ENCODE measurements at places on chromosomes 16 and 17.

- no peak for DNase-seq
These were observed 22.3 kb downstream of the CDH11 start for GRCh38 chr16:65099607-65100006.

- no peak for DNase-seq
These were observed 147.4 kb downstream of the SEC14L1 start for GRCh38 chr17:77288115-77288619.

GRCh38 chr16:24846548-24847357 is 990 bp downstream of the SLC5A11 start:
- DNase-seq = no peak

DNA sequence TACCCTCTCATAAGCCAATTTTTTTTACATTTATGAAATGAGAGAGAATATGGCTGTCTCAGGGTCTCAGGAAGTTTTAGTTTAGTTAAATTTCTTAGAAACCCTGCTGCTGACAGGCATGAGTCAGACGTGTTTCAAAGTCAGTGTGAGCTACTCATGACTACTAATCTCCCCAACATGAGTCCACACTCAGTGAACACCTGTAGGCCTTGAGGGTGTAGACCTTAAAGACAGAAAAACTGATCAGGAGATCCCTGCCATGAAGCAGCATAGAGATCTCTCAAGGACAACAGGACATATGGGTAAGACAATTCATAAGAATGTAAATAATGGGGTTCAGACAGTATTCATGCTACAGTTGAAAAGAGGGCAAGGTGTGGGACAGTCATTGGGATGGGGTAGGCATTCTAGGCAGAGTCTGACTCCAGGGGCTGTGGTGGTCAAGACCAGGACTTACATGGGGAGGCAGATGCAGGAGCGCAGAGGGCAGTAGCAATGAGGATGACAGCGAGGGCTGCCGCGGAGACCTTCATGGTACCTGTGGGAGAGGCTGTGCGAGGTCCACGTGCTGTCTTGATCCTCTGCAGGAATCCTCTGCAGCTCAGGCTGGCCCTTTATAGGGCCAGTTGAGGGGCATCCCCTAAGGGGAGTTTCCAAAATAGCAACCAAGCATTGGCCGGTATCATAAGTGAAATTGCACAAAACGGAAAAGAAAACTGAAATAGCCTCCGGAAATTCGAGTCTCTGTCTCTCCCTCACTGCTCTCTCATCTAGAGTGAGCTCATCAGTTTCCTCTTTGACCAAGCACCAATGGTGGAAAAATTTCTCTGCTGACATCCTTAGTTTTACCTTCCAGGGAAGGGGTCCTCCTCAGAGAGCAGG is at the start of gene CCL5:
CCL5 (minus strand) TSS at position 588 of the 882 bp plus-strand sequence.
- DNase-seq = no peak

- DNase-seq = peak; percentile 83
These were observed 196.1 kb downstream of the GSG1L start for GRCh38 chr16:27867122-27868110.

DNA sequence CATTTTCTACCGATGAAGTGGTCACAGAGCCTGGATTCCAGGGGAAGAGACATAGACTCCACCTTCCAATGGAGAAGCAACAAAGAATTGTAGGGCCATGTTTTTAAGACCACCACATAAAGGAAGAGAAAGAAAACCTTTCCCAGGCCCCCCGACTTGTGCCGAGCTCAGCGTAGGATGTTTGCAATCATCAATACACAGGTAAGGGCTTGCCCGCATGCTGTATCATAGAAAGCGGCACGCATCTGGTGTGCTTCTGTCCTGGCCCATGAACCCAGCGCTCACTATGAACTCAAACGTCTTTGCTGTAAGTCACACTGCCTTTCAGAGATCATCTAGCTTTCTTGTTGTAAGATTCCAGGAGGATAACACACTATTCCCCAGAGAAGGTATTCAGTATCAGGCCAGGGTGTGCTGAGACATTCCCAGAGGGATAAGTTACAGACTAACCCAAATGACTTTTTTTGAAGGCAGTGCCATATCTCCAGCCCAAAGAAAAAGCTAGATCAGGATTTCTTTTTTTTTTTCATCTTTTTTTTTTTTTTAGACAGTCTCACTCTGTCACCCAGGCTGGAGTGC is 79.5 kb upstream of the RPL38 start:
- no peak for DNase-seq

GRCh38 chr16:81238296-81239011 is at the start of gene BCO1:
Gene BCO1, plus strand, starts transcription at chr16:81238689. Its CDS starts 220 bp downstream, at chr16:81238909.
- DNase-seq = no peak

GRCh38 chr16:57301126-57301817 is 16.8 kb upstream of the PLLP start:
- DNase-seq = no peak

DNA sequence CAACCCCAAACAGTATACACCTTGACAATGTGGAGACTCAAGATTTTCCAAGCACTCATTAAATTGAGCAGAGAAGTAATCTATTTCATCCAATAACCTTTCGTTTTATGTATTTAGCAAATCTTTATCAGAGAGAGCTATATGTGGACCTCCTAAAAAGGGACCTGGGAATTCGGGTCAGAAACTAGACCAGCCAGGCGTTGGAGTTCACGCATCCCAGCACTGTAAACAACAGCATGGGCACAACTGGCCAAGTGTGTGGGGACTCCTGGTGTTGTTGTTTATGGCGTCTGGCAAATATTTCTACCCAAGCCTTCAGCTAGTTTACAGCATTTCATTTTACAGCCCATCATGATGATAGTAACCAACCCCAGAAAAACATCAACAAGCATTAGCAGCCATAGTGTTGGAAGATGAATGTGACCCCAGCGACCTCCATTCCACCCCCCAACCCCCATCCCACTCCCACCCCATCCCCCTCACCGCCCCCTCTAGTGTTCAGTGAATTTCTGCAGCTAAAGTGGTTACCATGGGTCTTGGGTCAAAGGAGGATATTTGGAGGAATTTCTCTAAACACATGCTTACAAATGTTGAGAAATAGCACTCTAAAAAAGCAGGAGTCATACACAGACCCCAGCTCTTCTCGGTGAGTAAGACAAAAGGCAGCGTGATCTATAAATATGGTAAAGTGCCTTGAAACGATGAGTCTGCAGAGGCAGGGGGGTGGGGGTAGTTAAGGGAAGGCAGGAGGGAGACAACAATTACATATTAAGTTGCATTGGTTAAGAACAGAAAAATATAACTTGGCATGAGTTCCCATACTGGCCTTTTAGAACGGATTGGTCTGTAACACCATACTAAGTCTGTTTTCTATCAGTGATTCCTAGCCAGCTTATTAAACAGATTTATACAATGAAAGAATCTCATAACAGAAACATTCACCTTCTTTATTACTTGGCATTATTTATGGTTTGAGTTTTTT is 91.4 kb upstream of the TBX2 start:
- DNase-seq = no peak

DNA sequence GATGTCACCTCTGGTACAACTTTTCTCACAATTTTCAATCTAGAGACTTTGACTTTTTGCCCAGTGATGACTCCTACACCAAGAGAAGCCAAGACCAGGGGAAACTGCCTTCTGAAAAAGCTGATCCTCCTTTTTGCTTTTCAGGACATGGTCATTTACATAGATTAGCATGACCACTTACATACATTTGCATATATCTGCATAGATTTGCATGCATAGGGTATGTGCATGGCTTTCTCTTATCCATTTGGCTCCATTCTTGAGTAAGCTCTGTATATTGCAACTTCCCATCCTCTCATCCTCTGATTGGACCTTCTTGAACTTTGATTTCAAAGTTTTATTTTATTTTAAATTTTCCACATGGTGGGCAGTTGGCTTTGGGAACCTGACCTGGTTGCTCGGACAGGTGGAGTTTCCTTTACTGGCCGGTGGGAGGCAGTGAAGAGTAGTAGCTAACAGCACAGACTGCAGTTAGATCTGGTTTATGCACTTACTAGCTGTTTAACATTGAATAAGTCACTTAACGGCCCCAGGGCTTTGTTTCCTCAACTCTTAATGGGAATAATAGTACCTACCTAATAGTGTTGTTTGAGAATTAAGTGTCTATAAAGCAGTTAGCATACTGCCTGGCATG is 92.9 kb downstream of the GPR139 start:
- peak; percentile 21 for DNase-seq

DNA sequence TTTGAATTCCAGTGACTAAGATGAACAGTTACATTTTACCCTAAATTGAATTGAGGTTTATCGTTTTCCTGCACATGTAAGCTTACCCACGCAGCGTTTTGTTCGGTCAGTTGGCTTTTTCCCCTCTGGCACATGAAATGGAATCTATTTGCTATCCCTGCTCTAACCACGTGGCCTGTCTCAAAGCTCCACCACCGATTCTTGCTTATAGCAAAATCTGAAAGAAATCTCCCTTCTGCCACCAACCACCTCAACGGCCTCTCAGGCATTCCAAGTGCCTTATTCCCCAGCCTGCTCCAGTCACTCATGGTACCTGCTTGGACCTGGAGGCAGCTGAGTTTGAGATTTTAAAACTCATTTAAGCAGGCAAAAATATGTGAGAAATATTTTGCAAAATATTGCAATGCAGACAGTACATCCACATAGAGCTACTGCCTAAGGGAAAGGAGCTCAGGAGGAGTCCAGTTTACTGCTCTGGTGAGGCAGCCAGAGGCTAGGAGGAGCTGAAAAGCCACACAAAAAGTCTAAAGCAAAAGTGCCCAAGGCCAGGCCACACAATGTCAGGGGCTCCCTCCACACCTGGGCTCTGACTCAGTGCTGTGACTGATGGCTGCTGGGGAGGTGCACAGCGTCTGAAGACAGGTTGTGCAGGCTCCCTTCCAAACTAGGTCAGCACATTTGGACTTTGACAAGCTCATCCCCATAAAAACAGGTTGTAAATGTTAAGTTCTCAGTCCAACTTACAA is 26.4 kb downstream of the ARHGAP17 start:
- no peak for DNase-seq

DNA sequence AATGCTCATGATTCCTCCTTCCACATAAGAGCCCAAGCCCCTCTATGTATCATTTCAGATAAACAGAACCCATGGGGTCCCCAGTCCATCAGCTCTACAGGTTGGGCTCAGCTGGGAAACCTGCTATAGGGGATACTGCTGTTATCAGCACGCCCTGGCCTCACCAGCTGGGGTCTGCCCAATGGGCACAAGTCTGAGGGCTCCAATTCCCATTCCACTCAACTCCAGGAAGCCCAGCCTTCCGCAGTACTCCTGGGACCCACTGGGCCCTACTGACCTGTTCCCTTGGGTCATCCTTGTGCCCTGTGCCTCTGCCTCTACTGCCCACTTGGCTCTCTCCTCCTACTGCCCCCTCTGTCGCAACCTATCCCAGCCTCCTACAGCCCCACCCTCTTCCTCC is 16.2 kb upstream of the XYLT2 start:
- no peak for DNase-seq

DNA sequence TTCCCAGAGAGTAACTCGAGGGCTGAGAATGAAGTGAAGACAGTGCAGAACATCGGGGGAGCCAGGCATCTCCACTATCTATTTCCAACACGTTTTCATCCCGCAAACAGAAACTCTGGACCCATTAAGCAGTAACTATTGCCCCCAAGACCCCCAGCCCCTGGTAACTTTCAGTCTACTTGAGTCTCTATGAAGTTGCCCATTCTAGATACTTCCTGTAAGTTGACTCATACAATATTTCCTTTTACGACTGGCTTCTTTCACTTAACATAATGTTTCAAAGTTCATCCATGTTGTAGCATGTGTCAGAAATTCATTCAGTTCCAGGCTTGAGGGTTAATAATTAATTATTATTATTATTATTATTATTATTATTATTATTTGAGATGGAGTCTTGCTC is 19.5 kb downstream of the MYO15B start:
- DNase-seq = no peak

DNA sequence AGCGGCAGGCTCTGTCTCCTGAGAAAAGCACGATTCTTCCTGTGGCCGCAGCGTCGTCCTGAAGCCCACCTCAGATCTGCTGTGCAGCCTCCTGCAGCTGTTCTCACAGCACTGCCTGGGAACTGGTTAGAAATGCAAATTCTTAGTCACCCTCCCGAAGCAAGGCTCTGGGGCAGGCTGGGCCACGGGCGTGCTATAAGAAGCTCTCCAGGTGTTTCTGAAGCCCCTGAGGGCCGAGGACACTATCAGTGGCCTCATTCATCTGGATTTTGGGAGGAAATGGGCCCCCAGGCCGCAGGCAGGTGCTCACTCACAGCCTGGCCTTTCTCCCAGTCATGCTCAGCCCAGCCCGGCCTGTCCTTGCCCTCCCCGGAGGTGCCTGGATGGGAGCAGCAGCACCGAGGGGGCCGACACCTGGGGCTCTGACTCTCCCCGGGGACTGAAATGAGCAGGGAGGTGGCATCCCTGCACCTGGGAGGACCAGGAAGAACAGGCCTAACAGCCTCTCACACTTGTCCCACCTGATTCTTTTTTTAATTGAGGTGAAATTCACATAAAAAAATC is 10.4 kb upstream of the NLRC3 start:
- DNase-seq = no peak

- DNase-seq = no peak
These were observed 103.4 kb upstream of the IRX3 start for GRCh38 chr16:54389836-54390494.

GRCh38 chr16:56366945-56367344 is 58.4 kb downstream of the AMFR start:
- DNase-seq = no peak

- no peak for DNase-seq
These were observed 108.5 kb downstream of the ZNF778 start for GRCh38 chr16:89325861-89326471.

DNA sequence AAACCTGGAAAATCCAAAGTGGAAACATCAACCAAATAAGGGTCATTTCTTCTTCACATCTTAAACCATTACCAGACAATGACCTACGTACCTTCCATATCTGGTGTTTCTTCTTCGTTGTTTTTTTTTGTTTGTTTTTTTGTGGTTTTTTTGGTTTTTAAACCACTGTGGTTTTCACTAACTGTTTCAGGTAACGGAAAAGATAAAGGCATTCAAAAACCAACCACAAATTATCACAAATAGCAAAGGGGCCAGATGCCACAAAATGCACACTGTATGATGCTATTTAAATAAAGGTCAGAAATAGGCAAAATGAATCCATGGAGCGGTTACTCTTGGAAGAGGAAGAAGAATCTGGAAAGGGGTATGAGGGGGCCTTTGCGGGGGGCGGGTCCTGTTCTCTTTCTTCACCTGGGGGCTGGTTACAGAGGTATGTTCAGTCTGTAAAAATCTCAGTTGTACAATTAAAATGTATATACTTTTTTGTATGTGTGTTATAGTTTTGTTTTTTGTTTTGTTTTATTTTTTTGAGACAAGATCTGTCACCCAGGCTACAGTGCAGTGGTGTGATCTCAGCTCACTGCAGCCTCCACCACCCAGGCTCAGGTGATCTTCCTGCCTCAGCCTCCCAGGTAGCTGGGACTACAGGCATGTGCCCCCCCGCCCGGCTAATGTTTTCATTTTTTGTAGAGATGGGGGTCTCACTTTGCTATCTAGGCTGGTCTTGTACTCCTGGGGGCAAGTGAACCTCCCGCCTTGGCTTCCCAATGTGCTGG is 29.6 kb downstream of the LITAF start:
- no peak for DNase-seq

- DNase-seq = no peak
These were observed 454.9 kb downstream of the KCNJ2 start for GRCh38 chr17:70624211-70624610.
